ENCODE measurements at places on chromosomes 3 and 15.
A peak's percentile ranks its signal among the peaks of the same experiment; 100 is the strongest.

DNA sequence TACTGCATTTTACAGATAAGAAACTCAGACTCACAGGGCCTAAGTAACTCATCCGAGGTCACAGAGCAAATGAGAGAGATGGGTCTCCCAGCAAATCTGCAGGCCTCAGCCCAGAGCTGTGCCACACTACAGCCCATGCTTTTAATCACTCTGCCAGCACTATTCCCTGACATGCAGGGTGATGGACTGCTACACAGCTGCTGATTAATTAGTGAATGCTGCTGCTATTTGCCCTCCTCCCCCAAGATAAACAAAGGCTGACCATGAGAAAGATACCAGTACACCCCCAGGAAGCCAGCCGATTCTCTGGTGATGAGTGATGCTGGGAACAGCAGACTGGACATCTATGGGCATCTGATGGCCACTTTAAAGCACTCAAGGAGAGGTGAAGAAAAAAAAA lies 39.3 kb downstream of the RFTN1 start:
- DNase-seq: no peak

- DNase-seq: no peak
These were observed 66.1 kb upstream of the CCR4 start for GRCh38 chr3:32885283-32885901.

- DNase-seq: no peak
These were observed 930 bp upstream of the PDCD7 start for GRCh38 chr15:65134538-65134937.

GRCh38 chr15:58553365-58553918 lies 121.7 kb downstream of the LIPC start:
- DNase-seq: no peak

DNA sequence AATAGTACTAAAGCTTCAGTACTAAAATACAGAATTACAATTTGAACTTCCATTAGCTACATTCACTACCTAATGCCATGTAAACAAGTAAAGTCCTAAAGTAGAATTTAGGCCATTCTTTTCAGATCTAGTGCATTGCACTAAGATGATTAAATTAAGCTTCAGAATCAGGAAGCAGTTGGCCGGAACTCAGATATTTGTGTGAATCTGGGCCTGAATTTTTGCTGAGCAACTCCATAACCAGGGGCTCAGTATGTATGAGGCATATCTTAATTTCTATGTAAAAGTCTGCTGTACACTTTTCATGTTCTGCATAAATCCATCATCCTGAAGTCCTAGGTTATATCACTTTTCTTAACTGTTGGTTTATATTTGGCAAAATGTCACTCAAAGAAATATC lies 246.4 kb downstream of the RBMS3 start:
- no peak for DNase-seq

DNA sequence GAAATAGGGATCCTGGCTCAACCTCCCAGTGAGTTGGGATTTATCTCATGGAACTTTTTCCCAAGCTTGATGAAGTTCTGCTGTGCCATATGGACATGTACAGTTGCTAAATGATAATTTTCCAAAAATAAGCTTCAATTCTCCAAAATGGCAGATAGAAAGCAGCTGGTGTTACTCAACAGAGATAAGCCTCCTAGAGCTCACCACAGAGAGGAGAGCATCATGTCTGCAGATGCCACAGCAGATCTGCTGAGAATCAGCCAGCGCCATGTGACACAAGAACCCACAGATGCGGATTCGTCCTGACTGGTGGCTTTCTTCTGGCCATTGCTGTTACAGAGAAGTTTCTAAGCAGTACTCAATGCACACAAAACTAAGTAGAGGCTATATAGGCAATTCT lies 50.6 kb downstream of the AGTR1 start:
- no peak for DNase-seq

DNA sequence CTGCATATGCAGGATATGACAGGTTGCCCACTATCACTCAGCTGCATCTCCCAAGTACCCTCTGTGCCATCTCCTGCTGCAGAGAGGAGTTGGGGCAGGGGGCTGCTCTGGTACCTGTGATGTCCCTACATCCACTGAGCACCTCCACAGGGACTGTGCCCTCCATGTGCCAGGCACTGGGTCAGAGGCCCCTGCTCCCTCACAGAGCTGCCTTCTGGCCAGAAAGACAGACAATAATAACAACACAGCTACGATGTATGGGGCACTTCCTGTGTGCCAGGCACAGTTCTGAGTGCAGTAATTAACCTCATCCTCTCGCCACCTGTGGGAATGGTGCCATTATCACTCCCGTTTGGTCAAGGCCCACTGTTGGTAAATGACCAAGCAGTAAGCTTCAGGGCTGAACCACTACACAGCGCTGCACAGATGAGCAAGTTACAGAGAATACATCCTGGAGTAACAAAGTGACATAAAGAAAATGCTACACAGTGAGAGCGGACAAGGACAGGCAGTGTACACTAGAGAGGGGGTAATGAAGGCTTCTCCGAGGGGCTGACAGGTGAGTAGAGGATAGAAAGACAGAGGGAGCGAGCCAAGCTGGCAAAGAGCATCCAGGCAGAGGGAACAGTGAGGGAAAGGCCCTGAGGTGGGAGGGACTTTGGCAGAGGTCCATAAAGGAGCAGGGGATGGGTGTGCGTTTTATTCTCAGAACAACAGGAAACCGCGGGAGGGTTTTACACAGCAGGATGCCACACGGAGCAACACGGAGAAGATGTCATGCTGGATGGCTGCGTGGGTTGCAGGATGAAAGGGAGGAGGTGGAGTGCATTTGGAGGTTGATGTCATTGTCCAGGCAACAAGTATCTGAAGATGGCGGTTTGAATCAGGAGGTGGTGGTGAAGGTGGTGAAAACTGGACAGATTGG lies 13.6 kb downstream of the WNT7A start:
- peak; percentile 19 for DNase-seq

- DNase-seq: no peak
These were observed 45.0 kb downstream of the THBS1 start for GRCh38 chr15:39625856-39626255.

GRCh38 chr3:171375666-171376595 lies 84.3 kb downstream of the TNIK start:
- DNase-seq: no peak

GRCh38 chr15:57743424-57743823 lies 36.9 kb downstream of the POLR2M start:
- DNase-seq: no peak

DNA sequence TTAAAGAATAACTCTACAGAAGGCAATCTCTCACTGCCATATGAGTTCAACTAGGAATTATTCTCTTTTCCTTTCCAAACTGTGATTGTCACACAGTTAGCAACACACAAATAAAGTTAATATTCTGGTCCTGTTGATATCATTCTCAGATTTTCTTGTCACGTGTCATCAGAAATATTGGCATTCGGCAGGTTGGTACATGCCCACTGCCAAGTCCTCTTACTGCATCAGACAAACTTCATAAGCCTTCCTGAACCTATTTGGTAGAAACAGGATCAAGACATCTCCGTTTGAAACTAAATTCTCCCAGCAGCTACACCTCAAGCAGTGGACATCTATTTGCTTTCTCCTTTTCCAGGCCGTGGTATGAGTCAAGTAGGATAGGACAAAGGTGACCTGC lies 177.9 kb upstream of the SOX2 start:
- no peak for DNase-seq

DNA sequence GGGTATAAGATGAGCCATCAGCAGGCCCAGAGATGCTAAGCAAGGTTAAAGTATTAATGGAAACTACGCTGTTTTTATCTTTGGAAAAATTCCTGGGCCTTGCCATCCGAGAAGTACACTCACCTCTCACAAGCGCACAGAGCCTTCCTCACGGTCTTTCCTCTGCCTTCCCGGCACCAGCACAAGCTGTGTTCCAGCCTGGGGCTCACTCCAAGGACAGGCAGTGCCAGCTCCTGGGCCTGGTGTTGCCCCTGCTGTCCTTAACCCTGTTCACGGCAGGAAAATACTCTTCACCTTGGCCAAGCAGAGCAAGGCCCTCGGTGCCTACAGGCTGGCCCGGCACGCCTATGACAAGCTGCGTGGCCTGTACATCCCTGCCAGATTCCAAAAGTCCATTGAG lies 14.3 kb upstream of the RHO start:
- no peak for DNase-seq

- DNase-seq: no peak
These were observed 13.1 kb downstream of the BSN start for GRCh38 chr3:49567406-49567805.

DNA sequence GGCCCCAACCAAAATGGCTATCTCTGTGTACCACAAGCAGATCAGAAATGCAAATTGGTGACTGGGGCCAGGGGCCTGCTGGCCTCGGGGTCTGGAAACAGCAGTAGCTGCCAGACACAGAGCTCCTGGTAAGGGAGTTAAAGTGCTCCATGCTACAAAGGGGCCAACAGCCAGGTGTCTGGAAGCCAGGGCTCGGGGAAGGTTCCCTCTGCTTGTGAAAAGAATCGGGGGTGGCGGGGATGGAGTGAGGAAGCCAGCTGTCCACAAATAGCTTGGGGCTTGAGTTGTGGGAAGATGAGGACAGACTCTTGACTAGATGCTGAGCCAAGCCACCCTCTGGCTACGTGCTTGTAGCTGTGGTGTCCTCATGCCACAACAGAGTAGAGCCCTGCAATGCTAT lies 39.3 kb downstream of the CHRD start:
- no peak for DNase-seq

GRCh38 chr15:88401996-88402656 lies 65.1 kb downstream of the MRPL46 start:
- peak; percentile 11 for DNase-seq

GRCh38 chr3:56826831-56827722 lies 25.3 kb upstream of the ARHGEF3 start:
- no peak for DNase-seq

DNA sequence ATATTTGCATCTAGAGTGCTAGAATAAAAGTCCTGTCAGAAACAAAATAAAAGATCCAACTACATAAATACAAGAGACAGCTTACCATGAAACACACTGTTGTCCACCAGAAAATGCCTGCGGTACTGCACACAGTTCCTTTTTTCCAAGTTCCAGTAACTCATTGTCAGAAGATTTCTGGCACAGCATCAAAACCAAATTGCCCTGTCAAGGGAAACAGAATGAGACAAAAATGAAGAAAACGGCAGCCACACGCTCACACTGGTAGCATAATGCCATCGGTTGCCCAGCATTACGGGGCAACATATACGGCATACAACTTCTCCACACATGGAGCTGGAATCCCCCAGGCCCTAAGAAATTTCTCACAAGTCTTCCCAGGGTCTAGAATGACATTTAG lies 40.8 kb downstream of the PLCH1 start:
- DNase-seq: no peak

- DNase-seq: no peak
These were observed 77.0 kb downstream of the BBX start for GRCh38 chr3:107599772-107600145.

DNA sequence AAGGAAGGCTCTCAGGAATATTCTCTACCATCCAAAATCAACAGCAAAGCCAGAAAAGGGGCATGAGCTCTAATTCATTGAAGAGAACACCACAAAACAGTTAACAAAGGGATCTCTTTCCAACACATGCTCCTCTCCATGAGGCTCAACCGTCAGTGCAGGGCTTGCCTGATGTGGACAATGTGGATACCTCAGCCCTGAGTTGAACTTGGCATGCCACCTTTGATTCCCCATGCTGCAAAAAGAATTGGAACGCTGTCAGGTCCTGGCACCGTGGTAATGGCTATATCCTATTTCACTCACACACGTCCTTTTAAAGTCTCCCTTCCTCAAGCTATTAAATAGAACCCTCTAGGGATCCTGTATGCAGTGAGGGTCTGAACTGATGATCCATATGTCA lies 30.7 kb upstream of the IP6K2 start:
- DNase-seq: no peak

GRCh38 chr3:34504366-34504765 lies 705.9 kb downstream of the PDCD6IP start:
- DNase-seq: no peak

DNA sequence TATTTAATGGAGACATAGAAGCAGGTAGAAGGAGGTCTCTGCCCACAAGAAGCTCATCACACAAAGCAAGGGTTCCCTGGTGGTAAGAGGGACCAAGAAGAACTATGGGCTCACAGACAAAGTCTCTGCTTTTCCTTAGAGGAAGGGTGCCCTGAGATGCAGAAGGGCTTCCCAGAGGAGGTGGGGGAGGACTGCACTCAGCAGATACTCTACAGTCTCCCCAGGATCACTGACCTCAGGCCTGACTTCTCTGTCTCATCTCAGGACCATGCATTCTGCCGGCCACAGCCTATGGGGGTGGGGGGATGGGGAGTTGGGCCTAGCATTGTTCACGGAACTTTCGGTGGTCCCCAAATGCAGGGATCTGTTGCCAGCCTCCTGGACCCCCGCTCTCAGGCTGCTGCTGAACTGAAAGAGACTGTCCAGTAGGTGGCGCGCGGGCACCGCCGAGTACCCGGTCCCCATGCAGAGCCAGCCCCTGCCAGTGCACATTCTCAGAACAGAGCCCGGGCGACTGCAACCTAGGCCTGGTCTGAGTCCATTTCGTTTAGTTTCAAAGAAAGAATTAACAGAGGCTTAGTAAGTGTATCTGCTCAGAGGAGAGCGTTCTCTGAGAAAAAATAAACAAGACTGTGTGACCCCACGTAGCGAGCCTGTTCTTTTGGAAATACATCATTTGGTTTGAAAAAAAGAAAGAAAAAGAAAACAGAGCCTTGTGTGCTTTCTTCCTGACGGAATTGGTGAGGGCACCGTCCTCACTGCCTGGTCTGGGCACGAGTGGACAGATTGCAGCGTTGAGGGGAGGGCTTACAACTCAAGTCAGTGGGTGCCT lies 74.1 kb downstream of the LRTM1 start:
- peak; percentile 61 for DNase-seq
